ENCODE measurements at places on chromosomes 7 and 10. TPM values are rescaled to one million over a fixed set of nuclear protein-coding genes. Genes with fewer than 3 reads are reported as not detected.
A peak's percentile ranks its signal among the peaks of the same experiment; 100 is the strongest.

- DNase-seq = no peak
- no peak overlapping the region for H3K4me3 ChIP-seq
- no peaks in the 10 kb centered on the region for H3K36me3 ChIP-seq
- no peaks in the 10 kb centered on the region for H3K4me1 ChIP-seq
- no peak overlapping the region for H3K27ac ChIP-seq
- H3K27me3 ChIP-seq = no peaks in the 10 kb centered on the region
Measured at GRCh38 chr7:80453699-80454340, 58.0 kb downstream of the GNAT3 start.

DNA sequence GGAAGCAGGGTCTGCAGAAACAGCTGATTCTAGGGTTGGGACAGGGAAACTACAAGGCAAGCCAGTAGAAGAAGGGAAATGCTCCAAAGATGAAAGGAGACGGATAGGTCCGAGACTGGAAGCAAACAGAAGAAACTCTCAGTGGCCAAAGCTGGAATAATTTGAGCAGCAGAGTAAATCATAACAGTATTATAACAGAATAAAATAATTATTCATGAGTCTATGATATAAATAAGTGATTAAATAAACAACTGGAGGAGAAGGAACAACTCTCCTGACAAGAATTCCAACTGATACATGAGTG is 27.6 kb downstream of the EZH2 start:
- H3K27me3 ChIP-seq = no peaks in the 10 kb centered on the region
- no peak overlapping the region for H3K27ac ChIP-seq
- no peaks in the 10 kb centered on the region for H3K4me1 ChIP-seq
- no peaks in the 10 kb centered on the region for H3K36me3 ChIP-seq
- H3K4me3 ChIP-seq = no peak overlapping the region

DNA sequence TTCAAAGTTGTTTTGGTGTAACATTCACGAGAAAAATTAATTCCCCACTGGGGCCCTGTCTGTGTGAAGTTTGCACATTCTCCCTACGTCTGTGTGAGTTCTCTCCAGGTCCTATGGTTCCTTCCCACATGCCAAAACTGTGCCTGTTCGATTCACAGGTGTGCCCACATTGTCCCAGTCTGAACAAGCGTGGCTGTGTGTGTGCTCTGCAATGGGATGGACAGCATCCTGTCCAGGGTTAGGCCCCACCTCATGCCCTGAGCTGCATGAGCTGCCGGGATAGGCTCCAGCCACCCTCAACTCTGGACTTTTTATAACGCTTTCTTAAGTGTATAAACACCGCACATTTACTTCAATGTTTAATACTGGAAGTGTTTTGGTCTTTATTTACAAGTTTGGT is 55.4 kb downstream of the ARHGAP21 start:
- H3K27ac ChIP-seq = no peak overlapping the region
- H3K4me3 ChIP-seq = no peak overlapping the region
- H3K36me3 ChIP-seq = peaks cover 5% of the 10 kb centered on the region
- no peak for DNase-seq

GRCh38 chr7:156764016-156764669 is 123.6 kb downstream of the RNF32 start:
- H3K4me3 ChIP-seq = no peak overlapping the region
- no peaks in the 10 kb centered on the region for H3K36me3 ChIP-seq
- no peak overlapping the region for H3K27ac ChIP-seq
- peak; percentile 68 for DNase-seq

DNA sequence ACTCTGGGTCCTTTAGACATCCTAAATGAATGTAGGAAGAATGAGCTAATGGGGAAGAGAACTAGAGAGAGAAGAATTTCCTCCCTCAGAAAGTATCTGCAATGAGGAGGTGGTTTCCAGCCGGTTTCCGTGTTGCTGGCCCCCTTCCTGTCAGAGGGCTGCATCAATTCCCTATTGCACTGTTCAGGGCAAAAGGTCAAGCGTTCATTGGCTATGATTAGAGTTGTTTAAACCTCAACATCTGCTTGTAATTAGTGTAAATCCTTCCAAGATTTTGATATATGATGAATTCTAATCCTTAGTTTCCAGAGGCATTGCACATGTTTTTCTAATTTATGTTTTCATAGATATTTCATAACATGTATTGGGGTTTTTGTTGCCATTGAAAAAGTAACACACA is 107.3 kb upstream of the SGCE start:
- no peak overlapping the region for H3K4me3 ChIP-seq
- DNase-seq = no peak
- H3K27ac ChIP-seq = no peak overlapping the region
- H3K27me3 ChIP-seq = no peaks in the 10 kb centered on the region

DNA sequence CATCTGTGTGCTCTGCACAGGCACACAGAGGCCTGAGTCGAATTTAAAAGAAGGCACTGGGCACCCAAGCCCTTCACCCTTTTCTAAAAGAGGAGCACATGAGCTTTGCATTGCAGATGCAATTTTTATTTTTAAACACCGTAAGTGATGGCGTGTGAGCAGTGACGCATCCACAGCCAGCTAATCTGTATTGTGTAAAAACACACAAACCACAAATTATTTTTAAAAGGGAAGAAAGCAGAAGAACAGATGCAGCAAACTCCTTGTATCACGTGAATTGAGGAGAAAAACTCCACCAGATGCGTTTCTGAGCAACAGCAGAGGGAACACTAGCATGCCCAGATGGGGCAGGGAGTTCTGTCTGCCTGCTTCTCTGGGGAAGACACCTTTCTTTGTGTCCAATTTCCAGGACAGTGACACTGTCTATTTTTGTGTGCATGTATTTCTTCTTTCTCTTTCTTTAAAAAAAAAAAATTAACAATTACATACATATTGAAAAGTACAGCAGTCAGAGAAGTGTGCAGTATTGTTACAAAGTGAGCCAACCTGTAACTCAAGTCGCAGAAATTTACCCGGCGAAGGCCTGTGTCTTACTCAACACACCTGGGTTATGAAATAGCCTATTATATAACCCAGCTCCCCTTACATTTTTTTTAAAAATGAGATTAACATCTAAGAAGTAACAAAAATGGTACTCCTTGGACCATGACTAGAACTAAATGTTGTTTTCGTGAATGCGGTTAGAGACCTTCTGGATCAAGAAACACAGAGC is 39.2 kb downstream of the EEPD1 start:
- no peaks in the 10 kb centered on the region for H3K4me1 ChIP-seq
- H3K27me3 ChIP-seq = no peaks in the 10 kb centered on the region
- no peak for DNase-seq
- no peak overlapping the region for H3K27ac ChIP-seq
- no peaks in the 10 kb centered on the region for H3K36me3 ChIP-seq

The NPSR1 gene
- not detected for total RNA-seq

The MEPCE gene
- total RNA-seq = 39.1 TPM
